ENCODE measurements at places on chromosomes 16 and 17.
A peak's percentile ranks its signal among the peaks of the same experiment; 100 is the strongest.

DNA sequence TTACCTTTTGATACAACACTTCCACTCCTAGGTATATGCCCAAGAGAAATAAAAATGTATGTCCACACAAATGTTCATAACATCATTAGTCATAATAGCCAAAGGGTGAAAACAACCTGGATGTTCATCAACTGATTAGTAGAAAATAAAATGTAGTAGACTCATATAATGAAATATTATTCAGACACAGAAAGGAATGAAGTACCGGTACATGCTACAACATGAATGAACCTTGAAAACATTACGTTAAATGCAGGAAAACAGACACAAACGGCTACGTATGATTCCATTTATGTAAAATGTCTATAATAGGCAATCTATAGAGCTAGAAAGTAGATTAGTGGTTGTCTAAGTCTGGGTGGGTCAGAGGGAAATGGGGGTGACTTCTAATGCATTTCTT is 358.5 kb downstream of the CA10 start:
- no peak for DNase-seq

DNA sequence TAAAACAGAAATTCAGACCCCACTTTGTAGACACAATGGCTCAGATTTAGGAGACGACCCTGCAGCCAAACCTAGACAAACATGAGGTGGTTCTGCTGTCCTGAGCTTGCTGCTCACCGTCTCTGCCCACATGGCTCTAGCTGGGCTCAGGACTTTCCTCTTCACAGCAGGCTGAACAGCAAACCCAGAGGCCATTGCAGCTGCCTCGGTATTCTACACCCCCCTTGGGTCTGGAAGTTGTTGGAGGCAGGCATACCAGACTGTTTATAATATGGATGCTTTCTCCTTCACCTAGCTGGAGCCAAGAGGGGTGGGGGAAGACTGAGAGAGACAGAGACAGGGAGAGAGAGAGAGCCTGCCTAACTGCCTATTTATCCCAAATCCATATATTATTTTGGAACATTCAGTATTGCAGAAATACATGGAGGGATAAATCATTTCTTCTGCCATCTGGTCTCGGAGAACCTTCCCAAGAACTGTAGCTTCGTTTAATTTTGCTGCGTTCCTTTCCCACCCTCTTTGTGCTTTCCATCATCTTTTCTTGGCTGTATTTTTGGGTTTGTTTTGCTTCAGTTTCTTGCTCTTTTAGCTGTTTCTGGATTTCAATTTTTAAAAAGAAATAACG is 628.2 kb upstream of the RBFOX1 start:
- no peak for DNase-seq

DNA sequence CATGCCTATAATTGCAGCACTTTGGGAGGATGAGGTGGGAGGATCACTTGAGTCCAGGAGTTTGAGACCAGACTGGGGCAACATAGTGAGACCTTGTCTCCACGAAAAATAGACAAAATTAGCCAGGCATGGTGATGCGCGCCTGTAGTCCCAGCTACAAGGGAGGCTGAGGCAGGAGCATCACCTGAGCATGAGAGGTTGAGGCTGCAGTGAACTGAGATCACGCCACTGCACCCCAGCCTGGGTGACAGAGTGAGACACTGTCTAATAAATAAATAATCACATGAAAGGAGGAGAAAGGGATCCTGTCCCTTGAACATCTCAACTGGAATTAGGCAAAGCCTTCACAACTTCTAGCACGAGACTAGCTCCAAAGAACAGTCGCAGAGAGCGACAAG is 53.2 kb downstream of the TEKT5 start:
- DNase-seq: no peak

DNA sequence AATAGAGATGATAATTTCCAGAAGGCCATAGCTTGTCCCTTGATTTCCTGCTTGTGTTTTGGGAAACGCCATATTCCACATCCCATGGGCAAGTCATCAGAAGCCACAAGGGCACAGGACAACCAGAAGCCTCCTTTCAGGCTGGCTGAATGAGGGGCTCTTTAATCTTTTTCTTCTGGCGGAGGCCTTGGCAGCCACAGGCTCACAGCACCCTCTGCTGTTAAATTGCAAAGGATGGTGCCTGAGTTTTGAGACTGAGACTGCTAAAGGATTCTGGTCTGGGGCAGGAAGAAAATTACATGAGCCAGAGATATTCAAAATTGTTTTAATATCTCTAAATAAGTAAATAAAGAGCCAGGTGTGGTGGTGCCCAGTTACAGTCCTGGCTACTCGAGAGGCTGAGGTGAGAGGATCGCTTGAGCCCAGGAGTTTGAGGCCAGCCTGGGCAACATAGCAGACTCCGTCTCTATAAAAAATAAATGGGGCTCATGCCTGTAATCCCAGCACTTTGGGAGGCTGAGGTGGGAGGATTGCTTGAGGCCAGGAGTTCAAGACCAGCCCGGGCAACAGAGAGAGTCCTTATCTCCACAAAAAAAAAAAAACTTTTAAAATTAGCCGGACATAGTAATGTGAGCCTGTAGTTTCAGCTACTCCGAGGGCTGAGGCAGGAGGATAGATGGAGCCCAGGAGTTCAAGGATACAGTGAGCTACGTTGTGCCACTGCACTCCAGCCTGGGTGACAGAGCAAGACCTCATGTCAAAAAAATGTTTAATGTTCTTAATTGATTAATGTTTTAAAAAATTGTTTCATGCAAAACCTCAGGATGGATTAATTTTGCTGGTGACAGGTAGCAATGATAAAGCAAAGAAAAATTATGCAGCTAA is 26.3 kb downstream of the AARSD1 start:
- peak; percentile 87 for DNase-seq

DNA sequence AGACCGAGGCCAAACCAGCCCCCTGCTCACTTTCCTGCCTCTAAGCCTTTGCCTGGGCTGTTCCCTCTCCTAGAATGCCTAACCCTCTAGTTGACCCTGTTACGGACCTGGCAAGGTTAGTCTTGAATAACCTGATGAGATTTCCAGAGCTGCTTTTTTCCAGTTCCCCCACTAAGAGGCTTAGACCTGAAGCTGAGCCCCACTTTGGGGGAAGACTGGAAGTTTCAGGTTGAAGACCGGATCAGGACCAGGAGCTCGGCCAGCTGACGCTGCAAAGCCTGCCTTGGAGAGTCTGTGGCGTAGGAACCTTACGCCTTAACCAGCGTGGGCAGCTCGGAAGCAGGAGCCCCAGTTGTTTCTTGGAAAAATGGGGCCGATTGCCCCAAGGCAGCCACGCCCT is 129.8 kb downstream of the OR1D5 start:
- DNase-seq: no peak

DNA sequence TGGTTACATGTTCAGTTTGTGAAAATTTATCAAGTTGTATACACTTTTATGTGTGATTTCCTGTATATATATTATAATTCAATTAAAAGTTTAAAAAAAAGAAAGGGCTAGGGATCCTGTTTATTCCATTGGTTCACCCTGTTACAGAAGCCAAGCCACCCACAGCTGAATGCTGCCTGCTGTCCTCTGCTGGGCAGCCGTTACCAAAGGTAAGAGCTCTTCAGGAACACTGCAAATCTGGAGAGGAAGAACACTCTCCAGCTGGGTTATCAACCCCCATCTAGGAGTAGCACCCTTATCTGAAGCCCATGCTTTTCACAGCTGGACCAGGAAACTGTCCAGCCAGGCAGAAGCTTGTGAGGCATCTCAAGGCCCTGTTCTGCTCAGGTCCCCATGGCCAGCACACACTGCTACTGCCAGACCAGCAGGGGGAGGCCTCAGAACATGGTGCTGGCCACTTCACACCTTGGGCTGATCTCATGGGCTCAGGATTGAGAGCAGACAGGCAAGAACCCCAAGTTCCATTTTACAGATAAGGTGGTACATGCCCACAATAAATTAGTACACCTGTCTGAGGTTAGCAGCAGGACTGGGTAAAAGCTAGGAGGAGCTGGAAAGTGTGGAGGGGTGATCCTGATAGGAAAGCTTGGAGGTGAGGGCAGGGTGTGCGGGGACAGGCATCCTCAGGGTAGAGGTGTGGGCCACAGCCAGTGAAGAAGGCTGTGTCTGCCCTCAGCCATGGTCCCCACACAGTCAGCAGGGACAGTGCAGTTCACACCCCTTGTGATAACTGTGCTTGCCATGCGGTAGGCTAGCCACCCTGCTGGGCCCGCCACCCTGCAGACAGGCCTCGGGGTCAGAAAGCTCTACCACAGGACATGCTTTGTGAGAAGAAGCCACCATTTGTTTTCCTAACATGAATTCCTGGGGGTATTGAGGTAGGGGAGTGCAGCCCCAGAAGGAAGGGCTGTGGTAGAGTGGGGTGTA is 54.3 kb upstream of the SREBF1 start:
- DNase-seq: peak; percentile 76

- DNase-seq: no peak
These were observed 6.3 kb upstream of the RAB37 start for GRCh38 chr17:74730491-74731346.

- DNase-seq: no peak
These were observed 77.3 kb downstream of the WNT3 start for GRCh38 chr17:46741122-46741730.

DNA sequence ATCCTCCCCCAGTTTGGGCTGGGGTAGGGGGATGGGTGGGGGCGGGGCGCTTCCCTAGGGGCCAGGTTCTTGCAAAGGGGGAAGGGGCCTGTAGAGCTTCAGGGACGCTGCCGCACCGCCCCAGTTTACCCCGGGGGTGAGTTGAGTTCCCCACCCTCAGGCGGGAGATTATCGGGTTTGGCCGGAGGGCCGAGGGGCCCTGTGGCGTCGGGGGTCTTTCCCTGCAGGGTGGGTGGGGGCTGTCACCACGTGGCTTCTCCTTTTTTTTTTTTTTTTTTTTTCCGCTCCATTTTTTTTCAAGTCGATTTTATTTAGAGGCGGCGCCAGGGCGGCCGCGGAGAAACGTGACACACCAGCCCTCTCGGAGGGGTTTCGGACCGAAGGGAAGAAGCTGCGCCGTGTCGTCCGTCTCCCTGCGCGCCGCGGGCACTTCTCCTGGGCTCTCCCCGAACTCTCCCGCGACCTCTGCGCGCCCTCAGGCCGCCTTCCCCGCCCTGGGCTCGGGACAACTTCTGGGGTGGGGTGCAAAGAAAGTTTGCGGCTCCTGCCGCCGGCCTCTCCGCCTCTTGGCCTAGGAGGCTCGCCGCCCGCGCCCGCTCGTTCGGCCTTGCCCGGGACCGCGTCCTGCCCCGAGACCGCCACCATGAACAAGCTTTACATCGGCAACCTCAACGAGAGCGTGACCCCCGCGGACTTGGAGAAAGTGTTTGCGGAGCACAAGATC is at the start of gene IGF2BP1:
IGF2BP1 (plus strand) TSS at position 283 of the 724 bp plus-strand sequence; CDS start at position 644, 361 bp downstream.
- no peak for DNase-seq

GRCh38 chr16:49755313-49755620 is 100.6 kb downstream of the ZNF423 start:
- DNase-seq: no peak

- no peak for DNase-seq
These were observed 32.2 kb downstream of the MPHOSPH6 start for GRCh38 chr16:82137822-82138167.

DNA sequence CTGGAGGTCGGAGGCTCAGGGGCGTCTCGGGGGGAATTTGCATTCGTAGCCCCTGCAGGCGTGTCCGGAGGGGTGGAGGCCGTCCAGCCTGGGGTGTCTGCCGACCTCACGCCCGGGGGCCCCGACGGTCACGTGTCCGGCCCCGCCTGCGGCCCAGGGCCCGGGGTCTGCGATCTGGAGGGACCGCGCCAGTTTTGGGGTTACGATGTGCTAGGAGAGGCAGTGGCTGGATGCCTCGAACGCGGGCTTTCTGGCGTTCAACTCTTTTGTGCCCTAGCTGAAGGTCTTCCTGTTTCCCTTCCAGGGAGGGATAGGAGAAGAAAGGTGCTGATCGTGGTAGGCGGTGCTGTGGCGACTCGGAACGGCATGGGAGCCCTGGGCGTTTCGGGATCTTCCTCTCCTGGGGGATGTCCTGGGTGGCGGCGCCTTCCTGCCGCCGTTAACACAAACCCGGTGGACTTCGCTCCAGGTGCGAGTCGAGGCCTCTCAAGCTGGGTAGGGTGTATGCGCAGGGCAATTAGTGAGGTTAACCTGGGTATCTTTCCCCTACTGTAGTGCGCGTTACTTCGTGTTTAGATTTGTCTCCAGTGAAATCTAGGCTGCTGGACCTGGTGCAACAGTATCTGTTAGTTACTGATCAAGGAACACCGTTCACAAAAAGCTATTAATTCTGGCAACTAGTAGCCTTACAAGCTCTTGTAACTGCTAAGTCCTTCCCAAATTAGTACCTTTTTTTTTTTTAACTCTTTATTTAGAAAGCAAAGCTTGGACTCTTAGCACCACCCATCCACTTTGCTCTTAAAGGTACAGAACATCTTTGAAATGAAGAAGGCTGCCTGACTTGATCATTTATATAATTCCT is 1.3 kb downstream of the AKAP1 start:
- peak; percentile 68 for DNase-seq

DNA sequence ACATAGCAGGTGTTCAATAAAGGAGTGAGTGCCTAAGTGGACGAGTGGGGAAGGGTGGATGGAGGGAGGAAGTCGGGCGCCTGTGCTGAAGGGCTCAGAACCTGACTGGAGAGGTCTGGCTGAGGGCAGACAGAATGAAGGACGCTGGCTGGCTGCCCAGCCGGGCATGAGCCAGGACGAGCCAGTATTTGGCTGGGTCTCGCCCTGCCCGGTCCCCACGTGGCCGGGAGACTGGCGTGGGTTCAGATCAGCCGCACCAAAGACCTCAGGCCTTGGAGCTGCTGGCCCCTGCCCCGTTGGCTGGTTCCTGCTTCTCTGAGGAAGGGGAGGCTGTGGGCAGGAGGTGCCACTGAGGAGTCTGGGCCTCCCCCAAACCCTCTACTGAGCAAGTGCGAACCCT is 79.8 kb downstream of the ENGASE start:
- DNase-seq: no peak

GRCh38 chr17:17437461-17437860 is 39.3 kb upstream of the MED9 start:
- no peak for DNase-seq

GRCh38 chr17:76734080-76734840 is 2.9 kb downstream of the SRSF2 start:
- peak; percentile 44 for DNase-seq

GRCh38 chr17:80936723-80937122 is 54.9 kb upstream of the CHMP6 start:
- no peak for DNase-seq

DNA sequence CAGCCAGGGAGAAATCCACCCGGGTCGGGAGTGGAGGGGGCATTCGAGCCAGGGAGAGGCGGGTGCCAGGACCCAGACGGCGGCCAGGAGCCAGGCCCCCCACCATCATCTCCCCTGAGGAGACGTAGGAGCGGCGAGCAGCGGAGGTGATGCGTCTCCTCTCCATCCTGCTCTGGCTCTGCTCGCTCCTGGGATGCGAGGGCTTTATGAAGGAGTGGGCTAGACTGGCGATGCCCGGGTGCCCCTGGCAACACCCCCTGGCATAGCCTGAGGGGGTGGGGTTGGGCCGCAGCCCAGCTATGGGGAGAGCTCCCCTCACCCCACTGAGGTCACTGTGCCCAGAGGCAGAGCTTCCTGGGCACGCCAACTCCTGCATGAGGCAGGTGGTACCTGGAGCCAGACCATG is at the start of gene GFAP:
GFAP (minus strand) TSS at position 180 of the 406 bp plus-strand sequence; CDS start at position 166, 14 bp downstream.
- no peak for DNase-seq

Data from DMS53 (cell line).